ENCODE measurements at places on chromosomes 16 and 17.
A peak's percentile ranks its signal among the peaks of the same experiment; 100 is the strongest.

DNA sequence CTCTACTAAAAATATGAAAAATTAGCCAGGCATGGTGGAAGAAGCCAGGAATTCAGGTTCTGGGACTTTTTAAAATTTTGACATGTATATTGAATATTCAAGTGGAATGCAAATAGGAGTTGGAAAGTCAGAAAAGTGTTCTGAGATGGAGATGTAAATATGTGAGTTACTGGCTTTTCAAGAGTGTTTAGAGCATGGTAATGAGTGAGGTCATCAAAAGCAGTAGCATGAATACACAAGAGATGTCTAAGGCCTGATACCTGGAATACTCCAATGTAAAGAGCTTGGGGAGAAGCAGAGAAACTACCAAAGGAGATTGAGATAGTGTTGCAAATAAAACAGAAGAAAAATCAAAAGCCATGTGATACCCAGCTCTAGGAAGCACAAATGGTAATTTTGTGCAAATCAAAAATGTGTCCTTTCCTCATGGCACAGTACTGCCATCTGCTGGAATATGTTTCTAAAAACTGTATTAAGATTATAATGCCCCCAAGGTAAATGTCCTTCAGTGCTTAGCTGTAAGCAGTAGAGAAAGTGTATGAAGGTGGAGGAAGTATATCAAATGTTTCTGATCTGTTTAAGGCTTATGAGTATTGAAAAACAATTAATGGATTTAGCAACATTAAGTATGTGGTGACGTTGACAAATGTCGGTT, 908.4 kb downstream of the KCNJ18 start:
- no peak for DNase-seq

- peak; percentile 77 for DNase-seq
Measured at GRCh38 chr16:49866595-49867071, 10.7 kb upstream of the ZNF423 start.

DNA sequence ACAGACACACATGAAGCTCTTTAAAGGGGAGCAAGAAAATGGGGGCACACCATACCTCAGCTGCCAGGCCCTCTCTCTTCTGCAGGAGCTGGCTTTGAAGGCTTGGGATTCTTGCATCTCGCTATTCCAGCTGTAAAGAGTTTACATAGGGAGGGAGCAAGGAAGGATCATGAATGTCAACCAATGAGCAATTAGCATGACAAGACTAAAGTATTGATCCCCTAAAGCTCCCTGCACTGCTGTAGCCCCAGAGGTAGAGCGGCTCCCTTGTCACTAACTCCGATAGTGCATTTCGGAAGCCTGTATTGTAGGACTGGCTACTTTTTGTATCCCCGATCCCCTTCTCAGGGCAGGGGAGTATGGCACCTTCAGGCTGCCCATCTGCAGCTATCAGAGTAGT, 113.4 kb upstream of the PMFBP1 start:
- peak; percentile 49 for DNase-seq

DNA sequence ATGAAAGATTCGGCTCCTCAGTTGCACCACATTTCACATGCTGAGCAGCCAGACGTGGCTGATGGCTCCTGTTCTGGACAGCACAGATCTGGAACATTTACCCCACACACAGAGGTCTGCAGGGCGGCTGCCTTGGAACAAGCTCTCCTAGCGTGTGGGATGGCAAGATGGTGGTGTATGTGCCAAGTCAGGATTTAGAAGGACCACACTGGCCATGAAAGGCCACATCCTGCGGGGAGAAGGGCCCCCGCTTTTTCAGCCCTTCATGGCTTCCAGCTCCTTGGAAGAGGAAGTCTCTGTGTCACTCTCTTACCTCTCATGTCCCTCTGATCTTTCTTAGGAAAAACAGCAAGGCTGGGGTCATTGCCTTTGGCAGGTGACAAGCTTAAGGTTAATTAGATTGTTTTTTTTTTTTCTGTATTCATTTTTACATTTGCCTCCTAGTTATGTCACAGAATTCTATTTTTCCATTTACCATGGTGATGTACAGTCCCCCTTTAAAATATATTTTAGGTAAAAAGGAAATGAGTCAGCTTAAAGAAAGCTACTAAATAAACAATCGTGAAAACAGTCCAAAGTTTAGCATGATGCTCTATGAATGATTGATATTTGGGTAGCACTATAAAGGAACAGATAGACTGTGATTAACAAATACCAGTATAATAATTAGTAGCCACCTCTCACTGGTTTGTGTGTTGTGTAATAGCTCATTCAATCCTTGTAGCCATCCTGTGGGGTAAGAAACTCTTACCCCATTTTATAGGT, 396.6 kb downstream of the CPPED1 start:
- DNase-seq = no peak

DNA sequence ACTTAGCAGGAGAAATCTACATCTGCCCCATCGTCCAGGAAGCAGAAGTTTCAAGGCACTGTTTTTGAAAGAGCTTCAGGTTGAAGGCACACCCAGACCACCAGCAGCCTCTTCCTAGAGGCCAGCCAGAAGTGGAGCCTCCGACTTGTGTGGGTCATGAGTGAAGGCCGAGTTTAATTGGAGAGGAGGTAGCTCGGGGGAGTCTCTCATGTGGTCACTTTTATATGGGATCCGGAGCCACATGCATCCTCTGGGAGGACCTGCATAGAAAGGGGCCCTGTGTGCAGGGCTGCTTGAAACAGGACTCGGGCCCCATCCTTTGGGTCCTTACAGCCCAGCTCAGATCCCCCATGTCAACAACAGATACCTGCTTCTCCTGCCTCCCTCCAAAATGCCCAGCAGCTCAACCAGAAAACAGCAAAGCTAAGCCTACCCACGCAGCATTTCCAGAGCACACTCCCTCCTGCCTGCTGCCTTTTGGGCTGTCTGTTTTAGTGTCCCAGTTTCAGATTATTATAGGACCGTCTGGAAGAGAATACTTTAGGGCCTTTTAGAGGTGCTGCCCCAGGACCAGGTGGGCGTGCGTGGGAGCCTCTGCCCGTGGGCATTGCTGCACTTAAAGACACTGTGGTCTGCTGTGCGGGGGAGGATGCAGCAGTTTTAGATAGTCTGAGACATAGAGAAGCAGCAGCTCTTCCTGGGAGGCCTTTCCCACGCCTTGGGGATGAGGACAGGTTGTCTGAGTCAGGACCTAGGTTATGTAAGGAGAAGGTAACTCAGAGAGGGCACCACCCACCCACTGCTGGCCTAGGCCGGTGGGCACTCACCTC, 29.5 kb downstream of the MPRIP start:
- DNase-seq = no peak

- no peak for DNase-seq
Measured at GRCh38 chr16:69182730-69183416, 4.1 kb upstream of the SNTB2 start.

GRCh38 chr17:53942436-53942835, 119.7 kb downstream of the KIF2B start:
- no peak for DNase-seq
